ENCODE measurements at places on chromosomes 12 and 14.

DNA sequence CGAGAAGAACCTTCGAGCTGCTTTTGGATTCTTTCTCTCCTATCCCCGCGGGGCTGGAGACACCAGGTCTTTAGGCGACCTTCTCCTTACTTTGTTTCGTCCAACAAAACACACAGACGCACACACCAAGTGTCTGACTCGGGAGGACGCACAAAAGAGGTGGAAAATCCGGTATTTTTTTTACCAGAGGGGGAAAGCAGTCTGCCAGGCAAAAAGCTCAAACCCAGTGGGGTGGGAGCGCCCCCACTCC lies 2.1 kb downstream of the SIX4 start:
- no peak for DNase-seq

GRCh38 chr12:21678959-21679358 lies 21.3 kb upstream of the LDHB start:
- DNase-seq = no peak

GRCh38 chr14:93736378-93737014 lies 51.8 kb downstream of the PRIMA1 start:
- DNase-seq = peak; percentile 63

GRCh38 chr14:54186821-54187763 lies 209.7 kb upstream of the CDKN3 start:
- DNase-seq = no peak

DNA sequence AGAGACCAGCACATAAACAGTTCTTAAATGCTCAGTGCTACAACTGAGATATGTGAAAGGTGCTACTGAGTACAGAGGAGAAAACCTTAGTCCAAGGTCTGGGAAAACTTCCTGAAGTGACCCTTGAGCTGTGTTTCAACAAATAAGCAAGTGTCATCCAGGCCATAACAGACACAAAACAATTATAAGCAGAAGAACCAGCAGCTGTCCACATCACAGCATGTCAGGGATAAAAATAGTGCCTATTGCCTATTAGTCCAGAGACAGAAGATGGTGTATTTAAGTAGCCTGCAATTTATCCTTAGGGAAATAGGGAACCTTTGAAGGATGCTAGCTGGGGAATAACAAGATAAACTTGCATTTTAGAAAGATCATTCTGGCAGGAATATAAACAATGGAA lies 237.8 kb downstream of the SPTSSA start:
- no peak for DNase-seq

DNA sequence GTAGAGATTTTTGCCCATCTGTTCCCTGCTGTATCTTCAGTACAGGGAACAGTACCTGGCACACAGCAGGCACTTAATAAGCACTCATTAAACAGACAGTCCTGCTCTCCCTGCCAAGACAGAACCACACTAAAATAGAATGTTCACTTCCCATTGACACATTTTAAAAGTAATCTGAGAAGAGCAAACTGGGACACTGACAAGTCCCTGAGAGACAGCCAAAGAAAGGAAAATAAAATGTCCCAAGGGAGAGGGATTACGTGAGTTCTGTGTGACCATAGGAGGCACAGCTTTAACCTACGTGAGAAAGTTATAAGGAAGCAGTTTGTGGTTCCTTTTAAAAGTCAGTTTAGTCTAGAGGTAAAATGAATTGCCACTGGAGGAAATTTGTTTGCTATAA lies 43.9 kb upstream of the SYCP3 start:
- DNase-seq = no peak

DNA sequence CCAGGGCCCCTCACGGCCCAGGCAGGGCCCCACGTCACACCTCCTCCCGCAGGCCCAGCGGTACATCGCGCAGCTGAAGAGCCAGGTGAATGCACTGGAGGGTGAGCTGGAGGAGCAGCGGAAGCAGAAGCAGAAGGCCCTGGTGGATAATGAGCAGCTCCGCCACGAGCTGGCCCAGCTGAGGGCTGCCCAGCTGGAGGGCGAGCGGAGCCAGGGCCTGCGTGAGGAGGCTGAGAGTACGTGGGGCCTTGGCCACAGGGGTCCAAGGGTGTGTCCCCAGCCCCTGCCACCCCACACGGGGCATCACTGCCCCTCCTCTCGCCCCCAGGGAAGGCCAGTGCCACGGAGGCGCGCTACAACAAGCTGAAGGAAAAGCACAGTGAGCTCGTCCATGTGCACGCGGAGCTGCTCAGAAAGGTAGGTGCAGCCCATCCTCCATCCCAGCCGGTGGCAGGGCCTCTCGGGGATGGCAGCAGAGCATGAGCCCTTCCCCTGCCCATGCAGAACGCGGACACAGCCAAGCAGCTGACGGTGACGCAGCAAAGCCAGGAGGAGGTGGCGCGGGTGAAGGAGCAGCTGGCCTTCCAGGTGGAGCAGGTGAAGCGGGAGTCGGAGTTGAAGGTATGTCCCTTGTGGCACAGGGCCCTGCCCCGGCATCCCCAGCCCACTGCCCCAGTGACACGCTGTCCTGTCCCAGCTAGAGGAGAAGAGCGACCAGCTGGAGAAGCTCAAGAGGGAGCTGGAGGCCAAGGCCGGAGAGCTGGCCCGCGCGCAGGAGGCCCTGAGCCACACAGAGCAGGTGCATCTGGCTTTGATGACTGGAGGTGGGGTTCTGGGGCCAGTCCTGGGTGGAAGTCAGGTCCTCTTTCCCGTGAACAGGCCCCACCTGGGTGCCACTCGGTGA lies 20.9 kb downstream of the HIP1R start:
- DNase-seq = no peak

GRCh38 chr12:82959821-82960220 lies 273.1 kb downstream of the TMTC2 start:
- no peak for DNase-seq

DNA sequence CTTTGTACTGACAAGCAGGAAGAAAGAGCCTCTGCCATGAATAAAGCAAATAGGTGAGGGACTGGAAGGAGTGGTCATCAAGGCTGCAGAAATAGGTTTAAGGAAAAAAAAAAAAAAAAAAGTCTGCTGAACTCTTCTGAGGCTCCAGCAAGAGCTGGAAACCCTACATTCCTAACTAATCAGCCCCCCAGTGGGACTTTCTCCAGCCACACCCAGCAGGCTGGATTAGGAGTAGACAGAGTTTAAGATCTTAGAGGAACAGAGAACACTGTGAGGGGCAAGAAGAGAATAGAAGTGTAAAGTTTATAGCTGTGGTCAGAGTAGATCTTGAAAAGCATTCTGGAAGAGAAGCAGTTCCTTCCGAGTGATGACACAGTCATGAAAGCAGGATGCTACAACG lies 66.4 kb downstream of the ATXN2 start:
- DNase-seq = no peak

GRCh38 chr14:32190673-32191072 lies 11.2 kb upstream of the RNU6-7 start:
- no peak for DNase-seq

- DNase-seq = no peak
These were observed 102.8 kb downstream of the ZNF664 start for GRCh38 chr12:124075841-124076240.

DNA sequence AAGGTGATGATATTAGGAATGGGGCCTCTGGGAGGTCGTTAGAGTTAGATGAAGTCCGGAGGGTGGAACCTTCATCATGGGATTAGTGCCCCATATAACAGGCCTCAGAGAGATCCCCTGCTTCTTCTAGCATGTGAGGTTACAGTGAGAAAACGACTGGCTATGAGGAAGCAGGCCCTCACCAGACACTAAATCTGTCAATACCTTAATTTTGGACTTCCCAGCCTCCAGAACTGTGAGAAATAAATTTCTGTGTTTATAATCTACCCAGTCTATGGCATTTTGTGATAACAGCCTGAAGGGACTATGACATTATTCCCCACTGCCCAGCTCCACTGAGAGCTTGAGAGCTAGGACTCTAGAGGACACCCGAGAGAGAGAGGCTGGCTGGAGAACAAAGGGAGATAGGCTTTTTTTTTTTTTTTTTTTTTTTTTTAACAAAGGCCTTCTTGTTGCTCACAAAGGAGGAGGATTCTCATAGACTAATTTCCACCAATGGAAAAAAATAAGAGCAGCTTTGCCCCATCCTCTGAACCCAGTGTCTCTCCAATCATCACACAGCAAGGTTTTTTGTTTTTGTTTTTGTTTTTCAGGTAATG lies 87.8 kb upstream of the EEA1 start:
- DNase-seq = no peak

DNA sequence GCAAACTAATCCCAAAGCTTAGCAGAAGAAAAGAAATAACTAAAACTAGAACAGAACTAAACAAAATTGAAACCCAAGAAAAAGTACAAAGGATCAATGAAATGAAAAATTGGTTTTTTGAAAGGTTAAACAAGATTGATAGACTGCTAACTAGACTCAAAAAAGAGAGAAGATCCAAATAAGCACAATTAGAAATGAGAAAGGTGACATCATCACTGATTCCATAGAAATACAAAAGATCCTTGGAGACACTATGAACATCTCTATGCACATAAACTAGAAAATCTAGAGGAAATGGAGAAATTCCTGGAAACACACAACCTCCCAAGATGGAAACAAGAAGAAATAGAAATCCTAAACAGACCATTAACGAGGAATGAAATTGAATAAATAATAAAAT lies 47.1 kb upstream of the SLC38A2 start:
- DNase-seq = no peak

DNA sequence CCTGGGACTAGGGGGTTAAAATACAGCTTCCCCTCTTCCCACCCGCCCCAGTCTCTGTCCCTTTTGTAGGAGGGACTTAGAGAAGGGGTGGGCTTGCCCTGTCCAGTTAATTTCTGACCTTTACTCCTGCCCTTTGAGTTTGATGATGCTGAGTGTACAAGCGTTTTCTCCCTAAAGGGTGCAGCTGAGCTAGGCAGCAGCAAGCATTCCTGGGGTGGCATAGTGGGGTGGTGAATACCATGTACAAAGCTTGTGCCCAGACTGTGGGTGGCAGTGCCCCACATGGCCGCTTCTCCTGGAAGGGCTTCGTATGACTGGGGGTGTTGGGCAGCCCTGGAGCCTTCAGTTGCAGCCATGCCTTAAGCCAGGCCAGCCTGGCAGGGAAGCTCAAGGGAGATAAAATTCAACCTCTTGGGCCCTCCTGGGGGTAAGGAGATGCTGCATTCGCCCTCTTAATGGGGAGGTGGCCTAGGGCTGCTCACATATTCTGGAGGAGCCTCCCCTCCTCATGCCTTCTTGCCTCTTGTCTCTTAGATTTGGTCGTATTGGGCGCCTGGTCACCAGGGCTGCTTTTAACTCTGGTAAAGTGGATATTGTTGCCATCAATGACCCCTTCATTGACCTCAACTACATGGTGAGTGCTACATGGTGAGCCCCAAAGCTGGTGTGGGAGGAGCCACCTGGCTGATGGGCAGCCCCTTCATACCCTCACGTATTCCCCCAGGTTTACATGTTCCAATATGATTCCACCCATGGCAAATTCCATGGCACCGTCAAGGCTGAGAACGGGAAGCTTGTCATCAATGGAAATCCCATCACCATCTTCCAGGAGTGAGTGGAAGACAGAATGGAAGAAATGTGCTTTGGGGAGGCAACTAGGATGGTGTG lies 1.9 kb downstream of the GAPDH start:
- no peak for DNase-seq

- no peak for DNase-seq
These were observed 2.1 kb upstream of the BDKRB2 start for GRCh38 chr14:96202441-96203094.

- no peak for DNase-seq
These were observed 27.0 kb upstream of the EID3 start for GRCh38 chr12:104276273-104277131.

DNA sequence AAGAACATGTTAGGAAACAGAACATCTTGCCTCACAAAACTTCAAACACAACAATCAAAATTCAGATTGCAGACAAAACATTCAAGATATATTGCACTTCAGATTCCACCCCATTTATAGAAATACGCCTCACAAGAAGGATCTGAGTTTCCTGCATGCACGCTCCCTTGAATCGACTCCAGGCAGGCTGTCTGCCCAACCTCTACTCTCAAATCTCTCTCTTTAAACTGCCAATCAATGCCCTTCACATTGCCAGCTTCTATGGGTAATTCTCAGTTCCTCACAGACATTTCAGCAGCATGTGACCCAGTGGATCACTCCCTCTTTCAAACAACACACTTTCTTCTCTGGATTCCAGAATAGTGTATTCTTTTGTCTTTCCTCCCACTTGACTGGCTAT lies 184.1 kb downstream of the PRKD1 start:
- no peak for DNase-seq

DNA sequence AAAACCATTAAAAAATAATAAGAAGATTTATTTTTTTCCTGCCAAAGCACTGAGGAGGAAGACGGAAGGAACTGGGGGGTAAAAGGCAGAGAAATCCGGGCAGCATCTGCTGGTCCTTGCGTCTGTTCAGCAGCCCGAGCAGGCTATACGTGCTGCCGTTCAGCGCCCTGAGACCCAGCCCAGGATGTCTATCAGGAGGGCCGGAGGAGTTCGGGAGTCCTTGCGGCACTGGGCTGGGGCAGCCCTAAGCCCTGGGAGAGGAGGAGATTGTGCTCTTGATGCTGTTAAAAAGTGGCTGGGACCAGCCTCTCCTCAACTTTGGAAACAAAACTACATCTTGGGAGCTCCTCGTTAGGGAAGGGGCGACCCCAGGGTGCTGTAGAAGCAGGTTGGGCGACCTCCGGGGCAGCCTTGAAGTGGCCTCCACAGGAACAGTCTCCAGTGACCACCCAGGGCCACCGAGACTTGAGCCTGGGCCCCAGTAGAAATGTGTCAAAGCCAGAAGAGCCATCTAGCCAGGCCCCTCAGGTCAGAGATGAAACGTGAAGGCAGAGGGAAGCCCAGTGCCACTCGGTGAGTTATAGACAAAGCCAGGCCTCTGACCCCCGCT lies 14.3 kb downstream of the PGF start:
- DNase-seq = no peak

DNA sequence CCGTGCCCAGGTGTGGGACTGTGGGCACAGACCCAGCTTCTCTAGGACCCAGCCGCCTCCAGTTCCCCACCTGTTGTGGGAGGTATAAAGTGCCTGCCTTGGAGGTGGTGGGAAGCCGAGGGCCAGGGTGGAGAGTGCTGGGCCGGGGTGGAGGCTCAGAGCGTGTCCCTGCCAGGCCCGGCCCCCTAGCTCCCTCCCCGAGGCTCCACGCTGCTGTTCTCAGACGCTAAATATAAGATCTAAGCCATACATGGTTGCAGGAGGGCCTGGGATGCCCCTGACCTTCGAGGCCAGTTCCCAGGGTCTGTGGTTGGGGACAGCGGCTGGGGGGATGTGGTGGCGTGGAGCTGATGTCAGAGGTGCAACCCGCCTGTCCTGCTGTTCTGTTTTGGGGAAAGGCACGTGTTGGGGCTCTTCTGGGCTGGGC lies 10.8 kb downstream of the INF2 start:
- DNase-seq = no peak

DNA sequence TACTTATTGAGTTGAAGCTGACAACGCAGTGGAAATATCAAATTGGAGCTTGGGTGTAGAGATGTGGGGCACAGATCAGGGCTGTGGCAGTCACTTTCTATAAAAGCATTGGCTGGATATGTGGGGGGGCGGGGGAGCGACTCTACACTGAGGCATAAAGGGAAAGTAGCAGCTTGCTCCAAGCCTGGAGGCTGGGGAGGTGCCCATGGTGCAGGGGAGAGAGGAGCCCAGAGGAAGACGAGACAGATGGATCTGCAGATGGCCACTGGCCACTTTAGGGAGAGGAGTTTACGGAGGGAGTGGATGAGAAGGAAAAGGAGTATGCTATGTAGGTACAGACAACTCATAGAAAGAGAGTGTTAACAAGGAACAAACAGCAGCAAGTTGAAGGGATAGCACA lies 13.5 kb upstream of the NGB start:
- no peak for DNase-seq

GRCh38 chr14:104863923-104864266 lies 1.2 kb upstream of the CEP170B start:
- DNase-seq = no peak

GRCh38 chr12:94589591-94590001 lies 60.8 kb downstream of the TMCC3 start:
- DNase-seq = no peak

GRCh38 chr14:52769887-52770286 lies 21.5 kb downstream of the GNPNAT1 start:
- DNase-seq = no peak
